ENCODE measurements at places on chromosomes 2 and 18.

- no peak for DNase-seq
Measured at GRCh38 chr2:18825838-18826237, 236.5 kb upstream of the NT5C1B start.

DNA sequence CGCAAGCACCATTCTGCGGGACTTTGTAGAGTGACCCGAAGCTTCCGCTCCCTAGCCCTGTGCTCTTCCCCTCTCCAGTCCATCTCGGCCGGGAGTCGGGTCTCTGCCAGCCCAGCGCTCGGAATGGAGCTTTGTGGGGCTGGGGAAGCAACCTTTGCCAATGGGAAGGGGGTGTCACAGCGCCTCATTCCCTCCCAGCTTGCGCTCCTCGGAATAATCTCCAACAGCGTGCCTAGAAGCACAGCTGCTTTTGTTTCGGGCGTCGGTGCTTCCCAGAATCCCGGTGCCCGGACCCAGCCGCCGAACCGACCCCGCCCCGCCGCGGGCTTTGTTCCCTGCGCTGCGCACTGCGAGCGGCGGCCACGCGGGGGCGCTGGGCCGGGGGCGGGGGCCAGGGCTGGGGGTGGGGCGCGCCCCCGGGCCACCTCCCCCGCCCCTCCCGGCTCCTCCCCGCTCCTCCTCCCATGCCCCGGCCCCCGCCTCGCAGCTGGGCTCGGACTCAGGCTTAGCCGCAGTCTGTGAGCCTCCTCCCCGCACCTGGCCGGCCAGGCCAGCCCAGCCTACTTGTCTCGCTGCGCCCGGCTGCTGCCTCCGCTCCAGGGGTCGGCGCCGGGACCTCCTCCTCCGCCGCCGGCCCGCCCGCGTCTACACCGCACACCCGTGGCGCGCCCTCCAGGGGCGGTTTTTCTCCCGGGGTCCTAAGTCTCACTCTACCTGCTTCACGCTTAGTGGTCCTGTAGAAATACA lies 77.7 kb upstream of the SMAD2 start:
- DNase-seq = no peak

DNA sequence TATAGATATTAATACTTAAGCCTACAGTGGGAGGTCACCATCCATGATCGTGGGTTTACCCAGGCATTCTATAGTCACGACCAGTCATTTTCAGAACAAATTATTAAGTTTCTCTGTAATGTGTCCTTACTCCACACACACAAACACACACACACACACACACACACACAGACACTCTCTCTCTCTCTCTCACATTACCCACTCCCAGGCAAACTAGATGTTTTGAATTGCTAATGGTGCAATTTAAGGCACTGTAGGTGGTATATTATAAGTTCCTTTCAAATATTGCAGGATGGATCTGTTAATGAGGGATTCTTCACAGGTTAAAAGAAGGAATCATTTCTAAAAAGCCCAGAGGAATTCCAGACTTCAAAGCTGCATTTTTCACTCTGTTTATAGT lies 657.8 kb downstream of the MBD2 start:
- no peak for DNase-seq

- DNase-seq = no peak
Measured at GRCh38 chr2:3450385-3451010, 68.8 kb downstream of the ADI1 start.

DNA sequence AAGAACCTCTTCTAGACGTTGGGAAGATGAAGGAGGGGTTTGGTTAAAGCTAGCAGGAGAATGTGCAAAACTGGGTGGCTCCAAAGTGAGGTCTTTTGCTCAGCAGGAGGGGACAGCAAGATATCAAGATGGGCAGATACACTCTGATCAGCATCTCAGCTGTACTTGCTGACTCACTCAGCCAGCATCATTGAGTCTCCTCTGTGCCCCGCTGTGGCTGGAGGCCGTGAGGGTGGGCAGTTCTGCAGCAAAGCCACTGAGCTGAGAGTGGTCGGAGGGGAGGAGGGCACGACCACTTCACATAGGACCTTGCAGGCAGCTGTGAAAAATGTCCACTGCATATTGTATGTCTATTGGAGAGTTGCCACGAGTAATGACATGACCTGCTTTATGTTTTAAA lies 152.0 kb downstream of the CAPN13 start:
- no peak for DNase-seq

DNA sequence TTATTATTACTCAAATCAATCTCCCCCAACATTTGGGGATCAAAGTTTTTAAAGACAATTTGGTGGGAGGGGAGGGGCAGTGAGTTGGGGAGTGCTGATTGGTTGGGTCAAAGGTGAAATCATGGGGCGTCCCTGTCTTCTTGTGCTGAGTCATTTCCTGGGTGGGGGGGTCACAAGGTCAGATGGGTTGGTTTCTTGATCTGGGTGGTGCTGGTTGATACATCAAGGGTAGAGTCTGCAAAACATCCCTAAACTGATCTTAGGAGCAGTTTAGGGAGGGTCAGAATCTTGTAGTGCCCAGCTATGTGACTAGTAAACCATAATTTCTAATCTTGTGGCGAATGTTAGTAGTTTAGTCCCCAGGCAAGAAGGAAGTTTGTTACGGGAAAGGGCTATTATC lies 67.4 kb downstream of the MOGAT1 start:
- DNase-seq = no peak

DNA sequence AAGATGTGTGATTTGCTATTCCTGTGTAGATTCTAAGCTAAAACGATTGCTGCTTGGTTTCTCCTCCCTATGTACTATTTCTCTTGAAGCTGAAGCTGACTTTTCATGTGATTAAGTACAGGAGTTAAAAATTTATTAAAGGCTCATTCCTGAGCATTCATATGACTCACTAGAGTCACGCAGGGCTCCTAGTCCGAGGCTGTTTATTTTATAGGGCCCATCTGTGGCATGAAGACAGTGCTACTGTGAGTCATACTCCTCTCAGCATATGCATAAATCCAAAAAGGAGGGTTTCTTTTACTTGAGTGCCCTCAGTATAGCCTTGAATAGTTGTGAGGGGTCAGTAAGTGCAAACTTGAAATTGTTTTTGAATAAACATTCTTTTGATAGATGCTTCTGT lies 378.8 kb downstream of the PTPRM start:
- DNase-seq = no peak

DNA sequence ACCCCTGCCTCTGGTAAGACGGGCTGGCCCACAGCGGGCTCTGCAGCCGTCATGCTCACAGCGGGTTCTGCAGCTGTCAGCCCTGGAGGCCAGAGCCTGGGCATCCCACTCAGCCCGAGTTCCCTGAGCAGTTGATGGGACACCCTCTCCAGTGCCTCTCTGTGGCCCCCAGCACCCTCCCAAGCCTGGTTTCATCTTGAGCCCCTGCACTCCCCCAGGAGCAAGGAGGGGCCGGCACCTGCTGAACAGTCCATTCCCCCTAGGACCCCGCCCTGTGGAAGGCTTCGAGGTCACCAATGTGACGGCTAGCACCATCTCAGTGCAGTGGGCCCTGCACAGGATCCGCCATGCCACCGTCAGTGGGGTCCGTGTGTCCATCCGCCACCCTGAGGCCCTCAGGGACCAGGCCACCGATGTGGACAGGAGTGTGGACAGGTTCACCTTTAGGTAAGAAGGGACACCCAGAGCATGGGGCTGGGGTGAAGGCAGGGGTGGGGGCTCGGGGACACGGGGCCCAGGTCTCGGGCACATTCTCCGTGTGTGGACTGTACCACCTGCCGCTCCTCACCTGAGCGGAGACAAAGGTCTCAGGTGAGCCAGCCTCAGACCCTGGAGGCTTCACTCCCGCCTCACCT lies 34.5 kb downstream of the MTERF4 start:
- DNase-seq = no peak

- DNase-seq = no peak
Measured at GRCh38 chr2:161199912-161200701, 39.9 kb downstream of the TANK start.

DNA sequence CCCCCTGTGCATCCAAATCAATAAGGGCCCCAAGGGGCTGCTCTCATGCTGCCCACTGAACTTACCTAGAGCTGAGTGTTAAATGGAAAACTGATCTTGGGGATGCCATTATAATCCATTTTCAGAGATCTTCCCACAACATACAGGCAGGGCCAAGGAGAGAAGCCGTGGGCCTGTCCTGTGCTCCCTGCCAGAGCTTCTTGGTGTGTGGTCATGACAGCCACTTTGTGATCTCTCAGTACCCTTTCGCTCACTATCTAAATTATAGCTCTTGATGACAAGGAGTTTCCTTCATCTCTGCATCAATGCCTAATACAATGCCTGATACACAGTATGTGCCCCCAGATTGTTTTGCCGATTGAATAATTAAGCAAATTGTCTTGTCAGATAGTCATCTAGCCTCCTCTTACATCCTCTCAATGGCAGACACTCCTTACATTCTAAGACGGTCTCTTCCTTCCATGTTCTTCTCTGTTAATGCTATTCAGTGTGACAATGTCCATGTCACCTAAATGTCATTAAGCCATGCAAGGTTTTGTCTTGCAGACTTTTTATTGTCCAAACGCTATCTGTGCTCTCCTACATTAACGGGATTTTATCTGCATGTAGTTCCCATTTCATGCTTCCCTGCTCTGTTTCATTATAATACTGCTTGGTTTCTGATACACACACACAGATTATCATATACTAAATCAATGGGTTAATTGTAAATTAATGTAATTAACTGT lies 5.9 kb downstream of the CSRNP3 start:
- DNase-seq = no peak

DNA sequence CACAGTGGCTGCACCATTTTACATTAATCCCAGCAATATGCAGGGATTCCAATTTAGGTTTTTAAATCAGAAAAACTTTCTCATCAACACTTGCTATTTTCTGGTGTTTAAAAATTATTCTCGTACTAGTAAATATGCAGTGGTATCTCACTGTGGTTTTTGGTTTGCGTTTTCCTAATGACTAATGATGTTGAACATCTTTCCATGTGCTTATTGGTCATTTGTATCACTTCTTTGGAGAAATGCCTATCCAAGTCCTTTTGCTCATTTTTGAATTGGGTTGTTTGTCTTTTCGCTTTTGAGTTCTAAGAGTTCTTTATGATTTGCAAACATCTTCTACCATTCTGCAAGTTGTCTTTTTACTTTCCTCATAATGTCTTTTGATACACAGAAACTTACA lies 62.1 kb upstream of the TCF7L1 start:
- no peak for DNase-seq

- no peak for DNase-seq
Measured at GRCh38 chr2:180739070-180739469, 241.3 kb upstream of the UBE2E3 start.

DNA sequence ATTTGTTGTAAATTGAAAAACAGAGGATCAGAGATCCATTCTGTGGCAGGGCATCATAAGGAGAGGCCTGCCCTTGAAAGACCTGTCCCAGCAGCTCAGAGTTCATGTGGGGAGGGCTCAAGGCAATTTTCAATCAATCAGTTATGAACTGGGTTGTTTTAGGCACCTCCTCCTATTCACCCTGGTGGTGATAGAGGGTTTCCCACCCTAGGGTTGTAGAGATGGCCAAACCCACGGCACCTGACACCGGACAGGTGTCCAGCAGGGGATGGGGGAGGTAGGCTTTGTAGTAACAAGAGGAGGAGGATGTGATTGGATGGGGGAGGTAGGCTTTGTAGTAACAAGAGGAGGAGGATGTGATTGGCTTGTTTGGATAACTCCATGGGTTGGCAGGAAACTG lies 205.7 kb downstream of the SOCS6 start:
- no peak for DNase-seq

DNA sequence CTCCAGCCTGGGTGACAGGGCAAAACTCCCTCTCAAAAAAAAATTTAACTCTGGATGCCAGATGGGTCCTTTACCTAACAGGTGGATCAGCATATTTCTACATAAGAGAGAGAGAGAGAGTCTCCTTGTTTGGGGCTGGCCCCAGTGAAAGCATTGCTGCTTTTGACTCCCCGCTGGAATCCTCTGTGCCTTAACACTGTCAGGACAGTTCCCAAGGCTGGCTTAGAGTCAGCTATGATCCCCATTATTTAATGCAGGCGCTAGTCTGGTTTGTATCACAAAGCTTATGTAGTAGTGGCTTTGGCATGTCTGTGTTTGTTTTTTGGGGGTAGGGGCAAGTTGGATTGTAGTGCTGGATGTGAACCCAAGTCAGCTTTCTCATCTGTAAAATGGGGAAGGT lies 9.4 kb downstream of the INPP4A start:
- no peak for DNase-seq

DNA sequence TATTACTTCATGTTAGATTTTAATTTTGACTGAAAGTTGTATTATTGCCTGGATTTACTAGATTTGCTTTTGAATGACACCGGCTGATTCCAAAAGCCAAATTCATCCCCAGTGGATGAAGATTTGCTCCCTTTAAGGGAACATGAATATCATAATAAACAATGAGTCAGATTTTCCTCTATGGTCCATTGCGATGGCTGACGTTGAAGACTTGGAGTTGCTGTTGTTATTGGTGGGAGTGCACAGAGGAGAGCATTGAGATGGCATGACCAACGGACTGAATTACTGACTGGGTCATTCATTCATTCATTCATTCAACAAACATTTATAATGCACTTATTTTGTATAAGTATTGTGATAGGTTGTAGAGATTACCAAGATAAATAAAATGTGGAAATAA lies 33.4 kb upstream of the LYPD1 start:
- no peak for DNase-seq

- no peak for DNase-seq
Measured at GRCh38 chr2:65032019-65032975, 23.9 kb upstream of the CEP68 start.

DNA sequence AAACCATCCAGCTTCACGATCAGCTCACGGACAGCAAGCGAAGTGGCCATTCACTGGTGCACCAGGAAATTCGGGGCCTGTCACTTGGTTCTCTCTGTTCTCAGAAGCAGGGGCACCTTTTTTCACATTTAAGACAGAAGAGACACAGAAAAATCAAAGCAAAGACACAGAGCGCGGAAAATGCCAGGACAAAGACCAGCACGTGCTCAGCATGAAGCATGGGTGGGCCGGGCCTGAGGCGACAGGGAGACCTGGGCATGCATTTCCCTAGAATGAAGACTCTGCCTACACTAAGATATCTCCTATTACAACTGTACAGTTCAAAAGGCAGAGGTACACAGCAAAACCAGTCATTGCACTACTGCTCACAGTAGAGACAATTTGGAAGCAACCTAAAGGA lies 117.4 kb upstream of the ID2 start:
- no peak for DNase-seq

Data from activated CD8-positive, alpha-beta memory T cell treated with anti-CD3 and anti-CD28 coated beads for 1 hour (primary cell).